Type B pancreatic cell (in vitro differentiated cells): ENCODE measurements at places on chromosomes 2 and 18. TPM values are rescaled to one million over a fixed set of nuclear protein-coding genes. Genes with fewer than 3 reads are reported as not detected.

GRCh38 chr2:36530178-36530982 lies 67.6 kb downstream of the FEZ2 start:
- peaks cover 8% of the 10 kb centered on the region for H3K36me3 ChIP-seq
- peaks cover 15% of the 10 kb centered on the region for H3K4me1 ChIP-seq
- no peak overlapping the region for H3K27ac ChIP-seq
- H3K4me3 ChIP-seq, result no peak overlapping the region
- no peaks in the 10 kb centered on the region for H3K27me3 ChIP-seq

DNA sequence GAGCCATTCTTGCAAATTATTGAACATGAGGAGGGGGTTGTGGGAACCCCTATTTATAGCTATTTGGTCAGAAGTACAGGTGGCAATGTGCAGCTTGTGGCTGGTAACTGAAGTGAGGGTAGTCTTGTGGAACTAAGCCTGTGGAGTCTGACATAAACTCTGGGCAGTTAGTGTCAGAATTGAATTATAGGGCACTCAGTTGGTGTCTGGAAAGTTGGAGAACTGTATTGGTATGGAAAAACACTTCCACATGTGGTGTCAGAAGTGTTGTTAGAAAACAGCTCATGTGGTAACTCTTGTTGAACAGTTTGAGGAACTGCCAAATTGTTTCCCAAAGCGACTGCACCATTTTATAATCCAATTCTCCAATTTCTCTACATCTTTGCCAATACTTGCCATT lies 7.5 kb downstream of the RALBP1 start:
- H3K4me3 ChIP-seq, result no peak overlapping the region
- no peak for DNase-seq
- no peak overlapping the region for H3K27ac ChIP-seq

DNA sequence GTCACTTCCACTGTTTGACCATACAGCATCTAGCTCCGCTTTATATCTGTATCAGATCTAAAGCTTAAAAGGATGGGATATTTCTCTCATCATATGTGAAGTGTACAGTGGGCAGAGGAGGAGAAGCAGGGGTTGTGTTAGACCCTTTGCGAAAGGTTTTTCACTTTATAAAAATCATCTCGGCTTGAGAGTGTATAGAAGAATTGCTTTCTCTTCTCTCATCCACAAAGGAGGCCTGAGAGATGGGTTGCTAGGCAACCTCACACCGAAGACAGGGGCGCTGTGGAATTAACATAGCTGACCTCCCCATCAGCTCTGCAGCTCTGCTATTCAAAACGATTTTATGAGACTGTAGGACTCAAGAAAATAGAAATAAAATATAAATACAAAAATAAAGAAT lies 70.2 kb upstream of the GALNT3 start:
- no peaks in the 10 kb centered on the region for H3K27me3 ChIP-seq
- H3K4me1 ChIP-seq, result peaks cover 21% of the 10 kb centered on the region
- H3K4me3 ChIP-seq, result no peak overlapping the region
- peaks cover 12% of the 10 kb centered on the region for H3K36me3 ChIP-seq
- no peak for DNase-seq
- H3K27ac ChIP-seq, result no peak overlapping the region

- H3K27ac ChIP-seq, result peak overlapping the region; percentile 68
- no peaks in the 10 kb centered on the region for H3K27me3 ChIP-seq
- peak overlapping the region; percentile 51 for H3K4me3 ChIP-seq
Measured at GRCh38 chr2:81304154-81304830, 999.7 kb upstream of the LRRTM1 start.

NAT8 gene
- total RNA-seq, result 0.40 TPM in 1 of 2 replicates, not detected in the other

SERPINB3 gene
- 0.86 and 0.94 TPM in 2 replicates for total RNA-seq

TMEM37 gene
- total RNA-seq, result 11.8 and 16.4 TPM in 2 replicates
